ENCODE measurements at places on chromosomes 4 and X. TPM values are rescaled to one million over a fixed set of nuclear protein-coding genes. Genes with fewer than 3 reads are reported as not detected.

DNA sequence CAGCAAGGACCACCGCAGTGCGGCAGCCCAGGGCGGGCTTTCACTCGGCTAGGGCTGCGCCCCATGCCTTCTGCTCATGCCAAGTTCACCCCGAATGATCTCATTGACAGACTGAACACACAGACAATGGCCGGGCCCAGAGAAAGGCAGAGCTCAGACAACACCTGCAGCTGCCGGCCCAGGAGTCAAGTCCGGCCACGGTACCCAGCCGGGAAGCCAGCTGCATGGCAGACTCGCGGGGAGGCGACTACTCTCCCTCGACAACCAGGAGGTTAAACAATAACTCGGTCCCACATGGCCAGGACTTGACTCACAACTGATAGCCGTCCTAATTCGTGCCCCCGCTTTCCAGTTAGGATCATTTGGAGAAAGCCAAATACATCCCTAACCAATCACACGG lies 50.4 kb downstream of the ABLIM2 start:
- H3K36me3 ChIP-seq = no peaks in the 10 kb centered on the region
- H3K4me1 ChIP-seq = no peaks in the 10 kb centered on the region
- no peak overlapping the region for H3K4me3 ChIP-seq
- H3K27ac ChIP-seq = no peak overlapping the region

DNA sequence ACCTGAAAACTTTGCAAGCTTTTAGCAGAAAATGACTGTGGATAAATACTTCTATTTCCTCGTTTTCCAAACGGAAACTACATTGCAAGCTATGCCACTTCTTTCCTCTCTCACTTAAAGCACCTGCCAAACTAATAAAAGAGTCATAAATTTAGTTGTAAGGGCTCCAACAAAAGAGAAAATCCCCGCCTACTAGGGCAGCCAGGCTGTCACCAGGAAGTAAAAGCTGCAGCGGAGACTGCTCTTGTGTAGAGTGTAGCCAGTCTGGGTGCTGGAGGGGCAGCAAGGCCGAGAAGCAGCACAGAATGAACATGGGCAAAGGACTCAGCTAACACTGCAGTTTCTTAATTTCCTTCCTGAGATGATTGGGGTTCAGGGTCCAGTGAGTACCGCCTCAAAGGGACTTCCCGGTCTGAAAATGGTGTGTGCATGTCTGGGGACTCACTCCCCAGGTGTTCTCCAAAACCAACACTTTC lies 89.3 kb upstream of the MAML3 start:
- DNase-seq = peak; percentile 36
- peaks cover 29% of the 10 kb centered on the region for H3K4me1 ChIP-seq
- no peaks in the 10 kb centered on the region for H3K27me3 ChIP-seq
- H3K36me3 ChIP-seq = no peaks in the 10 kb centered on the region
- H3K4me3 ChIP-seq = peak overlapping the region; percentile 80

DNA sequence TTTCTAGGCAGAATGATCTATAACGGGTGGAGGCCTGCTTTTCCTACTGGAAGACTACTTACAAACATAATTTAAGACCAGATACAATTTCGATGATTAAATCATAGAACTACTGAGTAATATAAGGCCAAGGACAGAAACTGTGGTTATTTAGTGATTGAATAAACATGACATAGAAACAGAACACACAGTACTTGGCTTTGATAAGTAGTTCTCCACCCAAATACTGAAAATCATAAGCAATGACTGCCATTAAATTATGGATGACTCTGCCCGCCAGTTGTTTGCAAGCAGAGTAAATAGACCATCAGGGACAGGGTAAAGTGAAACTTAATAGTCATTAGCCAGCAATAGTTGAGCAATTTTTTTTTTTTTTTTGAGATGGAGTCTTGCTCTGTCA lies 17.2 kb upstream of the SMIM14 start:
- H3K4me1 ChIP-seq = peaks cover 7% of the 10 kb centered on the region
- H3K36me3 ChIP-seq = no peaks in the 10 kb centered on the region
- H3K27ac ChIP-seq = no peak overlapping the region
- DNase-seq = no peak
- no peak overlapping the region for H3K4me3 ChIP-seq

Gene MED14
- 54.9 TPM for total RNA-seq

DNA sequence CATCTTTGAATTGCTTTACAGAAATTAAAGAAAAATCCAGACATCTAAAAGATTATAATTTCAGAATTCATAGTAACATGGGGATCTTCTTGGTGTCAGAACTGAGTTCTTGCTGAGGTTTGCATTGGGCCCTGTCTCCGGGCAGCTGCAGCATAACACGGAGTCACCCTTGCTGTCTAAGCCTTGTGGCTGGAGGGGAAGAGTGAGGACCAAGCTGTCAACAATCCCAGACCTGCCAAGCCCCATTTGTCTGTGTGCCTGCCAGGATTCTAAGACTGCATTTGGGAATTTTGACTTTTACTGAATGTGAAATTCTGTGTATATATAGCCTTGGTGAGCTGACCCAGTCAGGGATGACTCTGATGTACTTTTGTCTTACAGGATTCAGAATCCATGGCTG lies 25.2 kb upstream of the NAP1L5 start:
- no peaks in the 10 kb centered on the region for H3K4me1 ChIP-seq
- no peak for DNase-seq
- H3K36me3 ChIP-seq = peaks cover 10% of the 10 kb centered on the region
- H3K27me3 ChIP-seq = no peaks in the 10 kb centered on the region
- H3K4me3 ChIP-seq = no peak overlapping the region

Data from activated T-cell treated with anti-CD3 and anti-CD28 coated beads, Interleukin-2, amount 50 U/mL, for 72 hours (primary cell).